ENCODE measurements at places on chromosomes 1 and 21. TPM values are rescaled to one million over a fixed set of nuclear protein-coding genes. Genes with fewer than 3 reads are reported as not detected.

- H3K4me3 ChIP-seq = no peak overlapping the region
- peak; percentile 56 for DNase-seq
- H3K4me1 ChIP-seq = peaks cover 26% of the 10 kb centered on the region
- H3K27me3 ChIP-seq = no peaks in the 10 kb centered on the region
Measured at GRCh38 chr21:43340491-43341377, 86.2 kb downstream of the SIK1 start.

- no peak overlapping the region for H3K27ac ChIP-seq
- H3K27me3 ChIP-seq = no peaks in the 10 kb centered on the region
- no peak for DNase-seq
- H3K4me1 ChIP-seq = no peaks in the 10 kb centered on the region
- no peaks in the 10 kb centered on the region for H3K36me3 ChIP-seq
Measured at GRCh38 chr1:18041685-18042355, 65.8 kb upstream of the IGSF21 start.

DNA sequence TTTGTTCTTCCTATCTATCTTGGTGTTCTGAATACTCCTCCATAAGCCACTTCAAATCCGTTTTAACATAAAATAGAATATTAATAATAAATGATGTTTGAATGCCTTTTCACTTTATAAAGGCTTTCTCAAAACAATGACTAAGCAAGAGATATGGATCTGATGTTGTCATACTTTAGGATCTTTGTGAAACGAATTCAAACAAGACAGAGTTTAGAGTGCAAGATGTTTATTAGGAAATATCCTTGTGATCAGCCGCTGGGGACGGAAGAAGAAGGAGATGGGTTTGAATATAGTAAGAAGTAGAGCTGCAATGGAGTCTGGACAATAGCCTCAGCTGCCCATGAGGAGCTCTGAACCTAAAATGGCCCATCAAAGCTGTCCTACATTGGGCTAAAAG is 351.8 kb downstream of the NEGR1 start:
- H3K4me1 ChIP-seq = no peaks in the 10 kb centered on the region
- H3K27me3 ChIP-seq = no peaks in the 10 kb centered on the region
- H3K27ac ChIP-seq = no peak overlapping the region
- no peak overlapping the region for H3K4me3 ChIP-seq

- no peak overlapping the region for H3K4me3 ChIP-seq
- no peak for DNase-seq
- H3K27ac ChIP-seq = no peak overlapping the region
- H3K36me3 ChIP-seq = no peaks in the 10 kb centered on the region
Measured at GRCh38 chr21:37044643-37045042, 28.2 kb downstream of the PIGP start.

DNA sequence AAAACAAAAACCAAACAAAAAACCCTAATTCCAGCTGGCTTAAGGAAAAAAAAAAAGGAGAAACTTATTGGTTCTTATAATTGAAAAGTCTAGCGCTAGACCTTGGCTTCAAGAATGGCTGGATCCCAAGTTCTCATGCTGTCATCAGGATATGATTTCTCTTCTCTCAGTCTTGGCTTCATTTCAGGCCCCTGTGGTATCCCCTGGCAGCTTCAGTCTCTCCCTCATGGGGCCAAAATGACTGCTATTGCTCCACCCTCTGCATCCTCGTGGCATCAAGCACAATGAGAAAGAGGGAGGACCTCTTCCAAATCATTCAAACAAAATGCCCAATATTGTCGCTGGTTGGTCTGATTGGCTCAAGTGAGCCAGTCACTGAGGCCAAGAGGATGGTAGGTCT is 80.7 kb downstream of the GIPC2 start:
- H3K27me3 ChIP-seq = no peaks in the 10 kb centered on the region
- no peak overlapping the region for H3K4me3 ChIP-seq
- H3K36me3 ChIP-seq = peaks cover 5% of the 10 kb centered on the region
- H3K27ac ChIP-seq = no peak overlapping the region
- DNase-seq = no peak

DNA sequence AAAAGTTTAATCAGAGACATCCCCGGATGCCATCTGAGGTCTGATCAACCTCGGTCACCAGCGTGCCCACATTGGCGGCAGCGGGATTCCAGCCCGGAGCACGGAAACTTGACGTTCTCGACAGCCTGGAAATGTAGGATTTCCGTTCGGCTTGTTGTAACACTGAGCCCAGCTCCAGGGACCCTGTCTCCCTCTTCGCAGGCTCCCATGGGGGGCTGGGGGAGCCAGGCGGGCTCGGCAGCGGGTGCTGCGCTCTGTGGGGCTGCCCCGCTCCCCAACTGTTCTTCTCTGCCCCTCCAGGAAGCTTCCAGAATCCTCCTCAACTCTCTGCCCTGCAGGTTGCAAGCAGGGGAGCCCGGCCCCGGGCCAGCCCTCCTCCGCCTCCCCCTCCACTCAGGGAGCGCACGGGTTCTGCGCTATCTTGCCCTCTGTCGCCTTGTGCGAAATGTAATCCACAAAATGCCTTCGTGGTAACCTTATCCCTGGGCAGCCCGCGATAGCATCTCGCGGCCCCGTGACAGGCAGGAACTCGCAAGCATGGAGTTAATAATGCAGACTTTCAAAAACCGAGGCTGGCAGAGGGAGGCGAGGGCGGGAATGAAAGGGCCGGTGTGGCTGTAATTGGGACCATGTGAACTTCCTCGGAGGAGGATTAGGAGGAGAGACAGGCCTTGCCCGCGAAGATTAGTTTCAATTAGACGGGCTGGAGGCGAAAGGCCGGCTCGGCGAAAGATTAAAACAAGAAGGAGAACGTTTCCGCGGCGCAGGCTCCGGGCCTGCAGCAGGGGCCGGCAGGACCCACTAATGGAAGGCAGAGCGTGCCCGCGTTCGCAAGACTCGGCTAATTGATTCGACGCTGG is 53.9 kb upstream of the TTC34 start:
- H3K27me3 ChIP-seq = no peaks in the 10 kb centered on the region
- no peak for DNase-seq
- H3K36me3 ChIP-seq = no peaks in the 10 kb centered on the region

CA14 gene
- not detected for total RNA-seq

VASH2 gene
- total RNA-seq = 1.4 TPM
